ENCODE measurements at places on chromosomes 7 and 10. TPM values are rescaled to one million over a fixed set of nuclear protein-coding genes. Genes with fewer than 3 reads are reported as not detected.
A peak's percentile ranks its signal among the peaks of the same experiment; 100 is the strongest.

DNA sequence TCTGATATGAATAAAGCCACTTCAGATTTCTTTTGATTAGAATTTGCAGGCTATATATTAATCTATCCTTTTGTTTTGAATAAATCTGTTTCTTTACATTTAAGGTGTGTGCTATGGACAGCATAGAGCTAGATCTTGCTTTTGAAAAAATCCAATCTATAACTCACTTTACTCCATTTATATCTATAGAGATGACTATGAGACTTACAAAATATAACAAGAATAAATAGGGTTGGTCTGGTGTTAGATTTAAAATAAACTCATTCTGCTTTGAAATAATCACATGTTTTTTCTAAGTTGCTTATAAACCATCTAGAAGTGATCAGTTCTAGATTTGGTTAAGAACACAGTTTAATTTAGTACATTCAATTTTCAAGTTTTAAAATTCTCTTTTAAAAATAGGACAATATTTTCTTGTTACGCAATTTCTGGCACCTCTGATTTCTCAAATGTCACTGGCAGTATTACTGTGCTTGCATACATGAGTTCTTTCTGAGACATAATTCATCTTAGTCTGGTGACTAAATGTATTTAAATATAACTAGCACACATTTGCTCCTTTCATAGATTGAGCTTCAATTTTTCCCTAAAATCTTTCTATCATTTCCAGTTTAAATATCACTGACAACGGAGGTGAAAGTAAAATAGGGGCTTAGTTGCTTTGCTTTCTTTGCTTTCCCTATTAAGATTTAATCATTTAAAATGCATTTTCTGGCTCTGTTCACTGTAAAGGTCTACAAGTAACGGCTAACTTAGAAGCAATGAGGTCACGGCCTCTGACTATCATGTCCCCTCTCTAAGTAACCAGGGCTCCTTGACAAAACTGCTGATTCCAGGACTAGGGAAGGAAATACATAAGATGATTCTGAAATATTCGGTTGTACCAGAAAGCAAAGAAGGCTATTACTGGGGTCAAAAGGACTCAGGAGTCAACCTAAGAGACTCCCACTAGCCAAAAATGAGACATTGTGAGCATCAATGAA, 89.3 kb downstream of the ICA1 start:
- no peaks in the 10 kb centered on the region for H3K36me3 ChIP-seq
- peaks cover 46% of the 10 kb centered on the region for H3K4me1 ChIP-seq
- DNase-seq, result no peak

- no peaks in the 10 kb centered on the region for H3K27me3 ChIP-seq
- H3K27ac ChIP-seq, result peak overlapping the region; percentile 54
- H3K36me3 ChIP-seq, result no peaks in the 10 kb centered on the region
- no peak overlapping the region for H3K4me3 ChIP-seq
- H3K4me1 ChIP-seq, result peaks cover 92% of the 10 kb centered on the region
Observed at GRCh38 chr10:74929197-74929596, 102.8 kb downstream of the KAT6B start.

GRCh38 chr7:99898836-99899235, 20.5 kb downstream of the TRIM4 start:
- peaks cover 20% of the 10 kb centered on the region for H3K4me1 ChIP-seq
- H3K27ac ChIP-seq, result no peak overlapping the region
- peaks cover 49% of the 10 kb centered on the region for H3K36me3 ChIP-seq
- no peak overlapping the region for H3K4me3 ChIP-seq
- no peaks in the 10 kb centered on the region for H3K27me3 ChIP-seq

DNA sequence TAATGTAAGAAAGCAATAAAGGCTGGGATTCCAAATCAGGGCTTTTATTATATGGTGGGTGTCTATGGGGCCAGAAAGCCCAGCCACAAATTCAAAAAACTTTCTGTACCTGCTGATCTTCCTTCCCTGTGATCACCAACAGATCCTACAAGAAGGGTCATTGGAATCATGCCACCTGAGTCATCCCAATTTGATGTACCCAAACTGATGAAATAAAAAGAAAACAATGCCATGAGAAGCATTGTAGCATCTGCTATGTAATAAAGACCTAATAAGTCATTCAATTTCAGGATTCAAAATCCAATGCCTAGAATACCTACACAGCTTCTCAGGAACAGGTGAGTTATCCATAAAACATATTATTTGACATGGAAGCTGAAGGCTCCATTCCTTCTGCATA, 228.8 kb downstream of the DKK1 start:
- H3K27me3 ChIP-seq, result peaks cover 11% of the 10 kb centered on the region
- H3K4me1 ChIP-seq, result no peaks in the 10 kb centered on the region
- DNase-seq, result no peak
- no peak overlapping the region for H3K27ac ChIP-seq

GRCh38 chr7:90592033-90592432, 4.1 kb upstream of the CDK14 start:
- H3K36me3 ChIP-seq, result no peaks in the 10 kb centered on the region
- peaks cover 21% of the 10 kb centered on the region for H3K4me1 ChIP-seq
- no peak for DNase-seq
- H3K27me3 ChIP-seq, result no peaks in the 10 kb centered on the region
- H3K27ac ChIP-seq, result no peak overlapping the region
- H3K4me3 ChIP-seq, result no peak overlapping the region

GRCh38 chr7:6619961-6620360, 4.6 kb downstream of the ZNF853 start:
- H3K4me1 ChIP-seq, result peaks cover 10% of the 10 kb centered on the region
- H3K27ac ChIP-seq, result no peak overlapping the region
- peaks cover 25% of the 10 kb centered on the region for H3K36me3 ChIP-seq
- H3K27me3 ChIP-seq, result no peaks in the 10 kb centered on the region

GRCh38 chr10:61765176-61766087, 102.7 kb downstream of the CABCOCO1 start:
- H3K4me3 ChIP-seq, result no peak overlapping the region
- no peak overlapping the region for H3K27ac ChIP-seq
- no peaks in the 10 kb centered on the region for H3K4me1 ChIP-seq

GRCh38 chr10:15106352-15107013, 9.3 kb downstream of the RPP38 start:
- peaks cover 4% of the 10 kb centered on the region for H3K4me1 ChIP-seq
- no peak overlapping the region for H3K4me3 ChIP-seq
- peak; percentile 49 for DNase-seq
- H3K36me3 ChIP-seq, result peaks cover 85% of the 10 kb centered on the region

- peaks cover 100% of the 10 kb centered on the region for H3K27me3 ChIP-seq
- DNase-seq, result no peak
- no peaks in the 10 kb centered on the region for H3K36me3 ChIP-seq
- no peak overlapping the region for H3K27ac ChIP-seq
- peak overlapping the region; percentile 61 for H3K4me3 ChIP-seq
- peaks cover 54% of the 10 kb centered on the region for H3K4me1 ChIP-seq
Observed at GRCh38 chr10:101132636-101133473, 1.8 kb downstream of the TLX1 start.

DNA sequence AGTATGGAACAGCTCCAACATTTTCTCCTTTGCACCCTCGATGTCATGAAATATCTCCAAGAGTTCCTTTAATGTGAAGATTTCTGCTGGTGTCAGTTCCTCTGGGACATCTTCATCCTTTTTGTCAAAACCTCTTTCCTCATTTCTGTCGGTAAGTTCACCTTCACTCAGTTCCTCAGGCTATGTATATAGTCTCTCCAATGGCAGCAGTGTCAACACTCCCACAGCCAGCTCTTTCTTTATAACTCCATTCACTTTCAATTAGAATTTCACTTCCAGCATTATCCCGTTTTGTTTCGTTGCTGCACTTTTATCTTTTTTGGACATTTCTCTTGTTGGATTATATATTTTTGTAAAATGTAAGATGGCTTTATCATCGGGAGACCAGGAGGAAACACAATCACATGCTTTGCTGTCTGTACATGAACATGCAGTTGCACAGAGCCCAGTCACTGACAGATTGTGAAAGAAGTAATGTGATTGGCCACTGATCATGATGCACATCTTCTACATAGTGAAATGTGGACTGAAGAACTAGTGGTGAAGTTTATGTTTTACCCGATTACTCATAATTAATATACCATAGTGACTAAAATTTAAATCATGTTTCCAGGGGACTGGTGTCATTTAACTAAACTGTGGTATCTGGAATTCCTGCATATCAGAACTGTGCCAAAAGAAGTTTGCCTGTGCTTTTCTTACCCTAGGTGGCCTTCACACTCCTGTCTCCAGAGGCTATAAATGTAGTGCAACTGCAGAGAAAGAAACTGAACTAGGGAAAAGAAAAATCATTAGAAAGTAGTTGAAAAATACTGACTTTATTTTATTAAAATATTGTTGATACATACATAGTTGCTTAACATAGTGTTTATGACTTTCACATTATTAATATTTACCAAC, 289.6 kb downstream of the PPP1R3A start:
- H3K27ac ChIP-seq, result no peak overlapping the region
- DNase-seq, result no peak
- no peaks in the 10 kb centered on the region for H3K36me3 ChIP-seq
- no peaks in the 10 kb centered on the region for H3K27me3 ChIP-seq
- H3K4me3 ChIP-seq, result no peak overlapping the region

GRCh38 chr7:28418966-28419365, 6.6 kb downstream of the CREB5 start:
- H3K4me1 ChIP-seq, result peaks cover 35% of the 10 kb centered on the region
- H3K36me3 ChIP-seq, result no peaks in the 10 kb centered on the region
- H3K27ac ChIP-seq, result no peak overlapping the region
- no peaks in the 10 kb centered on the region for H3K27me3 ChIP-seq
- H3K4me3 ChIP-seq, result no peak overlapping the region

DNA sequence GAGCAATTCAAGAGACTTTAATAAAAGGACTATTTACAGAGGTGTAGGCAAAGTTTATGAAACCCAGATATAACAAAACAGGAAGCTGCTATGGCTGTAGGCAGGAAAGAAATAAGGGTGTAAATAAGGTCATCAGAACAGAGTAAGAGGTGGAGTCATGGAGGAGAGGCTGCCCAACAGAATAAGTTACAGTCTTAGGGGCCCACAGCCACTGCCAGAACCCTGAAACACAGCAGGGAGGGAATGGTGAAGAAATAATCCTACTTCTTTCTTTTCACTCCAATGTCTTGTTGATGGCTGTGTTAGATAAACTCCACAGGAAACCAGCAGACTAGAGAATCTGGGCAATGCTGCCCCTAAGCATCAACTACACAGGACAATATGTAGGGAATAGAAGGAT, 155.8 kb upstream of the TAC1 start:
- no peaks in the 10 kb centered on the region for H3K36me3 ChIP-seq
- no peak for DNase-seq
- no peaks in the 10 kb centered on the region for H3K27me3 ChIP-seq
- no peak overlapping the region for H3K4me3 ChIP-seq
- H3K27ac ChIP-seq, result no peak overlapping the region

- no peaks in the 10 kb centered on the region for H3K36me3 ChIP-seq
- no peak for DNase-seq
- no peaks in the 10 kb centered on the region for H3K27me3 ChIP-seq
- H3K27ac ChIP-seq, result no peak overlapping the region
- H3K4me3 ChIP-seq, result no peak overlapping the region
- H3K4me1 ChIP-seq, result peaks cover 6% of the 10 kb centered on the region
Observed at GRCh38 chr10:5832946-5833345, 19.7 kb upstream of the GDI2 start.

DNA sequence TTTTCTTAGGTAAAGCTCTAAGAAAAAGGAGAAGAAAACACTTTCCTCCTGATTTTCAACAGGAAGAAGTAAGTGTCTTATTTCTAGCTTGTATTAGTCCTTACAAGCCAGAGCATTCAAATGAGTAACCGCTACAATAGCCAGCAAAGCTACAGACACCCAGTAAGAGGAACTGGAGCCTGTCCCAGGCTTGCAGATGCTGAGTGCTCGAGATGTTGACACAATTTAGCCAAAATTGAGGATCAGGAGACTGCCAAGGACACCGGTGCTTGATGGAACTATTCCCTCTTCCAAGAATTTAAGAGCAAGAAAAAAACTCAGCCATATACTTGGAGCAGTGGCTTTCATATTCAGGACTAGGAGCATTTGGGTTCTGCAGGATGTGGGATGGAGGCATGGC, 149.3 kb upstream of the DPP6 start:
- no peak overlapping the region for H3K27ac ChIP-seq
- H3K27me3 ChIP-seq, result peaks cover 10% of the 10 kb centered on the region
- no peak for DNase-seq

DNA sequence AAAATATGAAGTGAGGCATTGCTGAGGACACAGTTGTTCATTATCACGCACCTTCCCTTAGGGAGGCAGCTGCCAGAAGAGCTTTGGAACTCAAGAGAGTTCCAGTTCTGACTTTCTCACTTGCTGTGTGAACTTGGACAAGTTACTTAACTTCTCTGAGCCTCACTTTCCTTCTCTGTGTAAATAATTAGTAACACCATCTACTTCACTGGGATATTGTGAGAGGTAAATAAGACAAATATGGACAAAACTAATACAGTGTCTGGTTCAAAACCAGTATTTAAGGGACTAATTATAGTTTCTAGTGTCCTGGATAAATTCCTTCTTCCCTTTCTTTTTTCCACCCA, 6.3 kb upstream of the SLC13A4 start:
- peaks cover 19% of the 10 kb centered on the region for H3K36me3 ChIP-seq
- H3K4me3 ChIP-seq, result no peak overlapping the region
- no peaks in the 10 kb centered on the region for H3K27me3 ChIP-seq
- H3K27ac ChIP-seq, result no peak overlapping the region
- no peak for DNase-seq

DNA sequence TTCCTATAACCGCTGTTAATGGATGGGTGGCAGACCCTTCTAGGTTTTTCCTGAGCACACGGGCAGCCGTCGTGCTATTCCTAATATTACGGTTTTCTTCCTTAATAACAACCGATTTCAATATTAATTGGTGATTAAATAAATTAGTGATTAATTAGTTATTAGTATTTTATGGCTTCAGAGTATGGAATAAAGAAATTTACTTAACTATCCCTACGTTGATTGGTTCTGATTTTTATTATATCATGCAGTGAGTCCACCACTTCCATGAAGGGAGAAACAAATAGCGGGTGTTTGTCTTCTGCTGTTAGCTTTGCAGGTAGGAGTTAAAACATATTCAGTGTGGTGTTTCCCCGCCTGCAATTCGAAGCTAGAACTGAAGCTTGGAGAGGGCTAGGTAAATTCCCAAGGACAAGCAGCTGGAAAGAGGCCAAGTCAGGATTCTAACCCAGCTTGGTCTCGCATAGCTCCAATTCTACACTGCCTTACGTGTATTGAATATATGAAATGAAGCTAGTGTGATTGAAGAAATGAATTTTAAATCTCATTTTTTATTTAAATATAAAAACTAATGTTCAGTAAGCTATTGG, 928 bp upstream of the CSTF2T start:
- H3K27ac ChIP-seq, result peak overlapping the region; percentile 95
- no peaks in the 10 kb centered on the region for H3K36me3 ChIP-seq
- peaks cover 47% of the 10 kb centered on the region for H3K4me1 ChIP-seq

The XRCC2 gene
- 0.60 TPM for total RNA-seq

The PRKAR2B gene
- 21.8 TPM for total RNA-seq

The GNGT1 gene
- total RNA-seq, result not detected

The SLC12A9 gene
- total RNA-seq, result 10.9 TPM

The METTL27 gene
- total RNA-seq, result 0.44 TPM

The OPALIN gene
- total RNA-seq, result not detected

The MALRD1 gene
- 0.47 TPM for total RNA-seq
